Retina (tissue), 1 donor: ENCODE measurements at places on chromosomes 1 and 21.

DNA sequence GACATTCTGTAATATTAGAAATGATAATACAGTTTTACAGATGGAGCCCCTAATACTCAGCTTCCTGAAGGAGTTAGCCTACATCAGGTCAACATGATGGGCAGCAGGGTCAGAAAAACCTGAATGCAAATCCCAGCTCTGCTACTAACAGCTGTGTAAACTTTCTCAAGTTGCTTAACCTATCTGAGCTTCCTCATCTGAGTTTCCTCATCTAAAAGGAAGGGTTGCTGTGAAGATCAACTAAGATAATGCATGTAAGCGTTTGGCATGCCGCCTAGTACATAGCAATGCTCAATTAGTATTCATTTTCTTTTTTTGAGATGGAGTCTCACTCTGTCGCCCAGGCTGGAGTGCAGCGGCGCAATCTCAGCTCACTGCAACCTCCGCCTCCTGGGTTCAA is 18.4 kb upstream of the DESI2 start:
- no peak for DNase-seq

- no peak for DNase-seq
Measured at GRCh38 chr21:41839387-41840000, 39.6 kb downstream of the PRDM15 start.

- DNase-seq = no peak
Measured at GRCh38 chr1:8424539-8425116, 106.7 kb downstream of the SLC45A1 start.

- DNase-seq = no peak
Measured at GRCh38 chr21:43726686-43727518, 8.0 kb downstream of the PDXK start.

DNA sequence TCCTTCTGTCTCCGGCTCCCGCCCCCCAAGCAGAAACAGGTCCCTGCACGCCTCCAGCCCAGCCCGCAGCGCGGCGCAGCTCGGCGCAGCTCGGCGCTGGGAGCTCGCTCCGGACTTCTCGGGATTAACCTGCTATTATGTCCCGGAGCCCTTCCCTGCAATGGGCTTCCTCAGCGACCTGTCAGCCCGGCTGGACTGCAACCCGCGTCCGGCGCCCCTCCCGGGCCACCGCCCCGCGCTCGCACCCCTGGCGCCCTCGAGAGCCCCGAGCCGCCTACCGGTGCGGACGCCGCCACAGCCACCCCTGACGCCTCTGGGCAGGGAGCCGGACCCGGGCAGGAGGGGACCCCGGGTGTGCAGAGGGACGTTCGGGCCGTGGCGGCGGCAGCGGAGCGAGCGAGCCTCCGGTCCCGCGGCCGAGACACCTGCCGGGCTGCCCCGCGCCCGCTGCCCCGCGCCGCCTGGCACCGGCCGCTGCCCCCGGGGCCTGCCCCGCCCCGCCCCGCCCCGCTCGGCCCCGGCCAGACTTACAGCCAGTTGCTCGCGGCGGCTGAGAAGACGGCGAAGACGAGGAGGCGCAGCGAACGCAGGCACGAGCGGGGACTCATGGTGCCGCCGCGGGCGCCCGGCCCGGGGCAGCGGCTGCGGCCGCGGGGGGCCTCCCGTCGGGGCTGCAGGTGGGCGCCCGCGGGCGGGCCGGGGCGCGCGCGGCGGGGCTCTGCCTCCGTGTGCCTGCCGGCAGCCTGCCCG is 407 bp downstream of the WNT4 start:
- DNase-seq = no peak

DNA sequence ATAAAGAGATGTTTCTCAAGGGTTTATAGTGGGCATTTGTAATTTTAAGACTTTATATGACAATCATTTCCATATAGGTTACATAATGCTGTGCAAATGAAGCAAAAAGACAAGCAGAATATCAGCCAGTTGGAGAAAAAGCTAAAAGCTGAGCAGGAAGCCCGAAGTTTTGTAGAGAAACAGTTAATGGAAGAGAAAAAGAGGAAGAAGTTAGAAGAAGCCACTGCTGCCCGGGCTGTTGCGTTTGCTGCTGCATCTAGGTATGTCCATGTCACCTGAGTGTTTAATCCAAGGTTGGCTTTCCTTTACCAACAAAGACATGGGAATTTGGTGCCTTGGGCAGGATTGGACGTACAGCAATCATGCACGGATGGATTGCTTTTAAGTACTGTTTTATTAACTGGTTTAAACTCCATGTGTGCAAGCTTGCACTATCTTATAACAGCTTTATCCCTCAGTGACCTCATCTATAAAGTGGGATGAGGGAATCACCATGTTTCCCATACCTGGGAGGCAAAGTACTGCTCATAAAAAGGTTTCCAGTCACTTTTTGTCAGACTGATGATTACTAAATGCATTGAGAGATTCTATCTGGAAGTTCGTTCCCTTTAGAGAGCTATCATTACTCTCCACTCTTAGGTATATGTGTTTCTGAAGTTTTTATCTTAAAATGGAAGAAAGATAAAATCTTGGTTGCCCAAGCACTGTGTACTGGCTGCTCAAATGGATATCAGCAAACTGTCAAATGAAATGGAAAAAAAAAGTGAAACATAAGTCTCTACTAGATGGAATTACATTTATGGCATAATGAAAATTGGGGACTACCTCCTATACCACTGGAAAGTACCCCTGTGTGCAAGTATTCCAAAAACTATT is 55.1 kb downstream of the MACO1 start:
- no peak for DNase-seq

GRCh38 chr1:50175719-50176639 is 67.3 kb downstream of the ELAVL4 start:
- DNase-seq = no peak

DNA sequence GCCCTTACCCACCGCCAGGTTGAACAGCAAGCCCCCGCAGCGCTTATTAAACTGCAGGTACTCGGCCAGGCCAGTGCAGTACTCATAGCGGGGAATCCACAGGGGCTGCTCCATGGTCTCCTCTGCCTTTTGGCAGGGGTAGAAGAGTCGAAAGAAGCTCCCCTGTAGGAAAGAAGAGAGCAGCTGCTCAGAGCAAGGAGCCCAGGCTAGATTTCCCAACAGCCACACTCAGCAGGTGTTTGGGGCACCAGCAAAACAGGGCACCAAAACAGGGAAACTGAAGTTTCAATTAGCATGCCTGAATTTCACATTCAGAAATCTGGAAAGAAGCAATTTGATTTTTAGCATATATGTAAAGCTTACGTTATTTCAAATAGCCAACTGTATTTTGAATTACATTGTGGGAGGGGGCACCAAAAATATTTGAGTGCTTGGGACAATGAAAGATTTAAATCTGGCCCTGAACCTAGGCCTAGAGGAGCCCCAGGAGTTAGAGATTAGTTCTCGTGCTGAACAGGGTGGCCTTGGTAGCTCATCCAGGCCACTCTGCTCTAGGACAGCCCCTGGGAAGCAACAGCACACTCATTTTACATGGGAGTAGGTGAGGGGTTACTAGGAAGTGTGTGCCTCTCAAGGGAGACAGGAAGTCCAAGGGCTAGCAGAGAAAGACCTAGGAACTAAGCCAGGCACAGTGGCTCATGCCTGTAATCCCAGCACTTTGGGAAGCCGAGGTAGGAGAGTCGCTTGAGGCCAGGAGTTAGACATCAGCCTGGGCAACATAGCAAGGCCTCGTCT is 8.2 kb downstream of the PAFAH2 start:
- DNase-seq = no peak

- no peak for DNase-seq
Measured at GRCh38 chr21:34617753-34618339, 2.9 kb upstream of the RCAN1 start.

- DNase-seq = no peak
Measured at GRCh38 chr1:95742591-95743089, 508.6 kb downstream of the RWDD3 start.

- DNase-seq = no peak
Measured at GRCh38 chr1:198258491-198258890, 101.7 kb downstream of the NEK7 start.

DNA sequence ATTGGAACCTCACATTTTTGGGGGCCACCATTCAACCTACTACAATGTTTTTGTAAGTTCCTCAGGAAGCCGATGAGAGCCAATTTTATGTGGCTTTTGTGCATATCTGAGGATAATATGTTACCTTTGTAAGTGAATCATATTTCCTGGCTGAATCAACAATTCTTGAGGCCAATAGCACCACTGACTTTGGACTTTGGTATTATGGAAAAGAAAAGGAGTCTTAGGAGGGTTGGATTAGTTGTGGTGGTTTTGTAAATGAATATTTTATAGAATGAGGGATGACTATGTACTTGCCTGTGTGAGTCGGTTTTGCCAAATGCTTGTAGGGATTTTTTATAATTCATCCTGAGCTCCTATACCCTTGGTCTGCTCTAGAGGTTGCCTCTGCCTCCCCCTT is 181.5 kb upstream of the HMGB4 start:
- DNase-seq = no peak

DNA sequence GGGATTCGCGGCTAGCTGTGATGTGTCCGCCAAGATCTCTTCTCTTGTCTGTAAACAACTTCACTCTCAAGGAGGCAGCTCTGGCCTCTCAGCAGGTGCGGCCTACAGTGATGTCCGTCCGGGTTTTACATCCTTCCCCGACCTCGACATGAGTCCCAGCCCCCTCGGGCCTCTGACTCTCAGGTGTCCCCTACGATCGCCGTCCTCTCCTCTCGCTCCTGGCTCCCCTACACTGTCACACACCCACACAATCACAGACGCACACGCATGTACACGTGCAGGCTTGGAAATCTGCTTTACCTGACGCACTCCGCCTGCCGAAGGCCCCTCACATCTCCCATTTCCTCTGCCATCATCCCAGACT is 797 bp upstream of the RSPH1 start:
- no peak for DNase-seq

DNA sequence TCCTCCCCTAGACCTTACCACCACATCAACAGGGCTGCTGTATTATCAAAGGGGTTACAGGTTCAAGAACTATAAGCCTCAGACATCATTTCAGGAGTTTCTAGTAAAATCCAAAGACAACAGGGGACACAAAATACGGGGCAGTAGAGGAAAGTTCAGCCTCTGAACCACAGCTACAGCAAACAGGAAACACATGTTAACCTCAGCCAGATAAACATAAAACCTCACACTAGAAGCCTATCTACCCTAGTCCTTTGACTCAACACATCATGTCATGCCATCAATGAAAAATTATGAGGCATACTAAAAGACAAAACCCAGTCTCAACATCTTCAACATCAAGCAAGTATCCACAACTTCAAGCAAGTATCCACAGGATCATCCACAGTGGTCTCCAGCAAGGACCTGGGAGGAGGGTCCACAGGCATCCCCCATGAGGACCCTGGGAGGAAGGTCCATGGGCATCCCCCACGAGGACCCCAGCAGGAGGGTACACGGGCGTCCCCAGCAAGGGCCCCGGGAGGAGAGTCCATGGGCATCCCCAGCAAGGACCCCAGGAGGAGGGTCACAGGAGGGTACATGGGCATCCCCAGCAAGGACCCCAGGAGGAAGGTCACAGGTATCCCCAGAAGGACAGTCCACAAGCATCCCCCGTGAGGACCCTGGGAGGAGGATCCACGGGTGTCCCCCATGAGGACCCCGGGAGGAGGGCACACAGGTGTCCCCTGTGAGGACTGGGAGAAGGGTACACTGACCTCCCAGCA is 440.0 kb downstream of the MATN1 start:
- no peak for DNase-seq

GRCh38 chr1:232940262-232940661 is 10.1 kb upstream of the NTPCR start:
- no peak for DNase-seq

DNA sequence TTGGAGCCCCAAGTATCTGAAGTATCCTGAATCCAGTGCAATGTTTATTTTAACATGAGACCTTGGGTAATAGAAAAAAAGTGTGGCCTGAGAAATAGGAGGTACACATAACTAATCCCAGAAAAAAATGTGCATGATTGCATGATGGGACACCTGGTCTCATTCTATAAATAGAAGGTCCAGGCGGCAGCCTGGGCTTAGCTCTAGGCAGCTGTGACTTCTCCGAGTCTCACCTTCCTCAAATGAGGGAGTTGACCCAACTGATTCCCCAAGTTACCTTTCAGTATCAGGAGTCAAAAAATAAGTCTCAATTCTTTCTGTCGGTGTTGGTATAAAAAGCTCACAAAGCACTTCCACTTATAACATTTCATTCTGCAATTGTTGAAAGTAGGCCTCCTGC is 65.9 kb upstream of the CCDC190 start:
- DNase-seq = no peak

DNA sequence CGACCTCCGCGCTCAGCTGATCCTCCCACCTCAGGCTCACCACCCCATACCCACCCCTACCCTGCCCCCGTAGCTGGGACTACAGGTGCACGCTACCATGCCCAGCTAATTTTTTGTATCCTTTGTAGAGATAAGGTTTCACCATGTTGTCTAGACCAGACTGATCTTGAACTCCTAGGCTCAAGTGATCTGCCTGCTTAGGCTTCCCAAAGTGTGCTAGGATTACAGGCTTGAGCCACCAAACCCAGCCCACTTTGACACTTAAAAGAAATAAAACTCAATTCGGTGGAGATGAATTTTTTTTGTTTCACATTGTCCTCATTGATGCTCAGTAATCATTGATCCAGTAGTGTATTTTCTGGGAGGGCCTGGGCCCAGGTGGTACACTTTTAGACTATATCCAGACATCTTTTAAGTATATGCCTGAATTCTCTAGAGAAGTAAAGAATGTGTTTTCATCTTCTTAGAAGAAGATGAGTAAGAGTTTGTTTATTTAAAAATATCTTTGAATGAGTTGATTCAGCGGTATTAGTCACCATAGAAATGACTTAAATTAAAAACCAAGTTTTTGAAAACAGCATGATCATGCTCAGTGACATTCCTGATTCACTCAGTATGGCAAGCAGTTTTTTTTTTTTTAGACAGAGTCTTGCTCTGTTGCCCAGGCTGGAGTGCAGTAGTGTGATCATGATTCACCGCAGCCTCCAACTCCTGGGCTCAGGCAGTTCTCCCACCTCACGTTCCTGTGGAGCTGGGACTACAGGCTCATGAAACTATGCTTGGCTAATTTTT is 57.8 kb downstream of the EPB41 start:
- no peak for DNase-seq

DNA sequence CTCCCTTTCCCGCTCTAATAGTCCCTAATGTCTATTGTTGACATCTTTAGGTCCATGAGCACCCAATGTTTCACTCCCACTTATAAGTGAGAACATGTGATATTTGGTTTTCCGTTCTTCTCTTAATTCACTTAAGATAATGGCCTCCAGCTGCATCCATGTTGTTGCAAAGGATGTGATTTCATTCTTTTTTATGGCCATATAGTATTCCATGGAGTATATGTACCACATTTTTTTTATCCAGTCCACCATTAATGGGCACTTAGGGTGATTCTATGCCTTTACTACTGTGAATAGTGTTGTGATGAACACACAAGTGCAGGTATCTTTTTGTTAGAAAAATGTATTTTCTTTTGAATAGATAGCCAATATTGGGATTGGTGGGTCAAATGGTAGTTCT is 126.0 kb upstream of the RAB3GAP2 start:
- no peak for DNase-seq

GRCh38 chr1:6294890-6295556 is 34.1 kb upstream of the GPR153 start:
- no peak for DNase-seq

- no peak for DNase-seq
Measured at GRCh38 chr1:159091607-159092031, 15.1 kb upstream of the AIM2 start.

GRCh38 chr1:161335796-161336195 is 21.6 kb downstream of the SDHC start:
- no peak for DNase-seq
